ENCODE measurements at places on chromosomes 5 and 9.

DNA sequence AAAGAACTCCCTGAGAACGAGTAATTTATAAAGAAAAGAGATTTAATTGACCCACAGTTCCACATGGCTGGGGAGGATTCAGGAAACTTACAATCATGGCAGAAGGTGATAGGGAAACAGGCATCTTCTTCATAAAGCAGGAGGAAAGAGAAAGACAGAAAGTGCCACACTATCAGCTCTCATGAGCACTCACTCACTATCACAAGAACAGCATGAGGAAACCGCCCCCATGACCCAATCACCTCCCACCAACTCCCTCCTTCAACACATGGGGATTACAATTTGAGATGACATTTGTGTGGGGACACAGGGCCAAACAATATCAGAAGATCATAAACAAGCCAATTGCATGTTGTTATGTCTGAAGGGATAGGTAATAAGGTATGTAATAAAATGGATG is 935.9 kb upstream of the COX7C start:
- DNase-seq, result no peak

GRCh38 chr5:123855609-123856008 is 343.6 kb downstream of the CSNK1G3 start:
- DNase-seq, result no peak

GRCh38 chr9:28332648-28333047 is 759.4 kb upstream of the C9orf72 start:
- DNase-seq, result no peak

DNA sequence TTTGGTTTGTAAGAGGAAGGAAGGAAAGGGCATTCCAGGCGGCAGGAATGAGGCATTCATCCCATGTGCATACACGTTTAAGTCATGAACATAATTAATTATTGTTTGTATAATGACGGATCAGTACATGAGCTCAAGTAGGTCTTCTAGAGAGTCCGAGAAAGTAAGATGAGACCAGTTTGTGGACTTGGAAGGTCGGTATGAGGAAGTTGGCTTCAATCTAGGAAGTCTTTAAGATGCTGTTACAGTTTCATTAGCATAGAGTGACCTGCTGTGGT is 2.1 kb downstream of the GTF3C4 start:
- DNase-seq, result no peak

GRCh38 chr5:62486672-62487071 is 74.1 kb downstream of the IPO11 start:
- no peak for DNase-seq

DNA sequence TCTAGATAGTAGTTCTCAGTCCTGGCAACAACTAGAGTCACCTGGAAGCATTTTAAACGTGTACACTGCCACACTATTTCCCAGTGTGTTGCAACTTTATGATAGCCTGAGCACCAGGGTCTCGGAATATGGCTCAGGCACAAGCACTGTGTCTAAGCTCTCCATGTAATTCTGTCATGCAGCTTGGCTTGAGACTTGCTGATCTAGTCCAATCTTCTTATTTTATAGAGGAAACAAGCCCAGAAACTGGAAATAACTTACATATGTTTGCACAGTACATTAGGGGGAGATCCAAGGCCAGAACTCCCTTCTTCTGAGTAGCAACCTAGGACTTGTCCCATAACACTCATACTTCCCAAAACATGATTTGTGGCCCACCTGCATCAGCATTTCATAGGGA is 49.1 kb downstream of the SH3TC2 start:
- no peak for DNase-seq

GRCh38 chr5:141560725-141561483 is 57.9 kb downstream of the DIAPH1 start:
- no peak for DNase-seq

- DNase-seq, result no peak
These were observed 38.9 kb downstream of the NRG2 start for GRCh38 chr5:140004174-140004573.

DNA sequence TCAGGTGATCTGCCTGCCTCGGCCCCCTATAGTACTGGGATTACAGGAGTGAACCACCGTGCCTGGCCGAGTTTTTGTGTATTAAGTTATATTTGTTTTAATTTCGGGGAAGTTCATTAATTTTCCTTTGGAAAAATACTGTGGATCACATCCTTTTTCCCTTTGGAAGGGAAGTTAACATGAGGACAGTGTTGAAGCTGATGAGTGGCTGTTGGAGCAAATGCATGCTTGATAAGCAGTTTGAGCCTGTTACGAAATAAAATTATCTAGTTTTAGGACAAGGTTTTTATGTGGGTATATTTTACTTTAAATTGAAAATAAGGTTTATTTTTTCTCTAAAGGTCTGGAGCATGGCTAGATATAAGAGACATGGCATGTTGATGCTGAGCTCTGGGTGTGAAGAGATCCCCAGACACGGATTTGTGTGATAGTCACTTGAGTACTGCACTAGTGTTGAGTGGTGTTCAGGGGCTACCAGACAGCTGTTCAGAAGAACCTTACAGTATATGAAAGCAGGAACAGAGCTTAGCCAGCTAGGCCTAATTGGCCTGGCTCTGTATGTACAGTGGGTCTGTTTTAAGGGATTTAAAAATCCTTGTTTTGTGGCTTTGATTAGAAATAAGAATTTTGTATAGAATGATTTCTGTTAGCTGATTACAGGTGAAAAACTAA is 17.4 kb downstream of the LMNB1 start:
- no peak for DNase-seq

Data from stimulated activated CD4-positive, alpha-beta T cell treated with anti-CD3 and anti-CD28 coated beads, Interleukin-4, amount 100 ng/mL, for 24 hours (primary cell).